Pulmonary artery endothelial cell (primary cell): ENCODE measurements at places on chromosomes 2 and 18.
A peak's percentile ranks its signal among the peaks of the same experiment; 100 is the strongest.

- DNase-seq, result peak; percentile 77
These were observed 19.1 kb downstream of the MXD1 start for GRCh38 chr2:69933839-69934613.

DNA sequence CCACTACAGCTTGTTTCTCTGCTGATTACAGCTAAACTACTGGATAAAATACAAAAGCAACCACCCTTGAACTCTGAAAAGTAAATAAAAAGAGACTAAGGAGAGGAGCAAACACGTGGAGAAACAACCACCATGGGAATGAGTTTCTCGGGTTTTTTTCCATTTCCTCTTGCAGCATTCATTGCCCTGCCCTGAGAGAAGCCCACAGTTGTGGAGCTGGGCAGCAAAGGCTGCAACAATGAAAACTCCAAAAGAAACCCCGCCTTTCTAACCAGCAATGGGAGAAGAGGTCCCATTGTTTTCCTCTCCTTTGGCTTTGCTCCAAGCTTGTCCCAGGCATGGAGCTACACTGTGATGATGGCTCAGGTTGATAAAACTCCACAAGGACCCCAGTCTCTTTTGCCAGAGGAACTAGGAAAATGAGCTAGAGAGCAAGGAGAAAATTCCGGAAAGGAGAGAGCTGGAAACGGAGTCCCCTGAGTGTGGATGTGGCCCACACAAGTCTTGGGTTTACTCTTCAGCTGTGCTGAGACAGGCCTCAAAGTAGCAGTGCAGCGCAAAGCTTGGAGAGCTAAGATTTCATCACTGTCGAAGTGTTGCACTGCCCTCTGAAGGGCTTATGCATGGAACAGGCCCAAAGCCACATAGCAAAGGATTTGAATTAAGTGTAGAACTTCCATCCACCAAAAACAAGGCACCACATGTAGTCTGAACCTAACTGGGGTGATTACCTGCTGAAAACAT lies 20.9 kb downstream of the NAPG start:
- no peak for DNase-seq

DNA sequence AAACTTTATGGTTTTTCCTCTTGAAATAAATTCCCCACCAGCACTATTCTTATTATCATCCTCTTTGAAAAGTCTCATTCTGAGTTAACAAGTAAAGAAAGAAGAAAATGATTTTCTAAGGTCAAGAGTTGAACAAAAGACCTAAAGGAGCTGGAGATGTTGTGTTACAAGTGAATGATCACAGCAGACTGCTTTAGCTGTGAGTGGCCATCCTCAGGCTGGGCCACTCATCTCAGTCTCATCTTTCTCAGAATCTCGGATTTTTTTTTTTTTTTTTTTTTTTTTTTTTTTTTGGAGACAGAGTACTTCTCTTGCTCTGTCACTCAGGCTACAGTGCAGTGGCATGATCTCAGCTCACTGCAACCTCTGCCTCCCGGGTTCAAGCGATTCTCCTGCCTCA lies 133.3 kb downstream of the CDH2 start:
- no peak for DNase-seq

DNA sequence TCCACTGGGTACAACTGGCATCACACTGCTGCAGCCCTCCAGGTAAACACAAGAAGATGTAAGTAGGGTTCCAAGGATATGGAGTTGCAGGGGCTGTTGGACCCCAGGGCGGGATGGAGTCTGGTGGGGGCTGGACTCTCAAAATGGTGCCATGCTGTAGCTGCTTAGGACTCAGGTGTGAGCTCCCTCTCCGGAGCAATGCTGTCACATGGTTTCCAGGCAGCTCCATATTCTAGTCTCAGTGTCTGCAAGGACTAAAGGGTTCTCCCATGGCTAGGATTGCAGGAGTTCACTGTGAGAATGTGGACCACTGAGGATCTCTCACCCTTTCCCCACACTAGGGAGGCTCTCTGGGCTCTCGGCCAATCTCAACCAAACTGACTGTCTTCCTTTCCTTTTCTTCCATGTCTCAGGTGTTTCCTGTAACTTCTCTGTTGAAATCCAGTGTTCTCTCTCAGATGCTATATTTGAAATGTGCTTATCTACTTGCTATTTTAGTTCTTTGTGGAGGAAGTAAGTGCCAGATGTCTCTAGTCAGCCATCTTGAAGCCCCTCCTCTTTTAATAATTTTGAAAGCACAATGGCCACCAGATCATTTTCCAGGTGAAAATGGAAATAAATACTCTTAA lies 57.6 kb downstream of the CCNT2 start:
- peak; percentile 8 for DNase-seq
